ENCODE measurements at places on chromosomes 1 and 21. TPM values are rescaled to one million over a fixed set of nuclear protein-coding genes. Genes with fewer than 3 reads are reported as not detected.

KLHDC9 gene
- 0.66 TPM for total RNA-seq

FAM3B gene
- not detected for total RNA-seq

SH3D21 gene
- 4.7 TPM for total RNA-seq

MSH4 gene
- total RNA-seq = not detected

Data from placental pericyte (primary cell).